EL (cell line): ENCODE measurements at places on chromosomes 7 and 10.

DNA sequence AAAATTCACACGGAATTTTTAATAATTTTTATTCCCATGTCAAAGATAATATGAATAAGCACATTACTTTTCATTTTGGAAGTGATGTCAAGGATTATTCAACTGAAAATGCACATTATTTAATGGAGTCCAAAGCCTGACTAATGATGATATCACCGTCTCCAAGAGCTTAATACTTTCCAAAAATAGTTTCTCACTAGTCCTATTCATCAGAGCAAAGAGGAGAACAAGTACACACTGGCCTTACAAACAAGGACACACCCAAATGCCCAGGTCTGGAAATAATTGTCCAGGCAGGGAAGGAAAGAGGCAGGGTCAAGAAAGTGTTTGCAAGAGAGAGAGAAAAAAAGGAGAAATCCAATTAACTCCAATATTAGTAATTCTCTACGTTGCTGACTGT, 216.8 kb upstream of the CCDC6 start:
- DNase-seq, result peak; percentile 48

- DNase-seq, result no peak
Observed at GRCh38 chr7:134710511-134710853, 63.8 kb downstream of the BPGM start.

DNA sequence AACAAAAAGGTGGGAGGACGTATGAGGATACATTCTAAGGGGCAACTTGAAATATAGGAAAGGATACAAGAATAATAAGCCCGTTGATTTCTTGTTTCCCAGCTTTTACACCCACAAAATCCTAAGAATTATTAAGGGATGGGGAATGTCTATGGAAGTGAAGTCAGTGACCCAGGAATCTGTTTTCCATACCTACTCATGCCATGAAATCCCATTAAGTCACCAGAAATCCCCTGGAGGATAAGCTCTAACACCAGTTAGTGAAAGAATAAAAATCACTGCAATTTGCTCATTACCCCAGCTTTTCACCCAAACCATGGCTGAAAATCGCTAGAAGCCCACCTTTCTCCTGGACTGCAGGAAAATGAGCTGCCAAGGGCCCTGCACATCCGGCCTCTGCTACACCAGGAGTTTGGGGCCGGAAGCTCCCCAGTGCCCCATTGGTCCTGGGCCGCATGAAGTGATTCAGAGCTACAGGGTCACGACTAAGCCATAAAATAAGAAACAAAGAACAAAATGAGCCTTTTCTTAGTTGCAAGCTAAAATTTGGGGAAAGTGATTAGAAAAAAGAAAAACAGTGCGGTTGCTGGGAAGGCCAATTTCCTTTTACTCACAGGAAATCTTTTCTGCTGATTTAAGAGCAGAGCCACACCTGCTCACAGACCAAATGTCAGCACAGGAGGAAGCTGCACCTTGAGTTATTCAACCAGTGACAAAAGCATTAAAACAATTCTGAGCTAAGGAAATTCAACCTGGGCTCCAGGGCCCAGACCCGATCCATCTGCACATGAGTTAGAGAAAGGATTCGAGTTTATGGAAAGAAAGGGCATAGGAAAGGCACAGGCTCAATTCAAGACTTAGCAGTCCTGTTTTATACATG, 40.3 kb downstream of the HIPK2 start:
- DNase-seq, result peak; percentile 51

DNA sequence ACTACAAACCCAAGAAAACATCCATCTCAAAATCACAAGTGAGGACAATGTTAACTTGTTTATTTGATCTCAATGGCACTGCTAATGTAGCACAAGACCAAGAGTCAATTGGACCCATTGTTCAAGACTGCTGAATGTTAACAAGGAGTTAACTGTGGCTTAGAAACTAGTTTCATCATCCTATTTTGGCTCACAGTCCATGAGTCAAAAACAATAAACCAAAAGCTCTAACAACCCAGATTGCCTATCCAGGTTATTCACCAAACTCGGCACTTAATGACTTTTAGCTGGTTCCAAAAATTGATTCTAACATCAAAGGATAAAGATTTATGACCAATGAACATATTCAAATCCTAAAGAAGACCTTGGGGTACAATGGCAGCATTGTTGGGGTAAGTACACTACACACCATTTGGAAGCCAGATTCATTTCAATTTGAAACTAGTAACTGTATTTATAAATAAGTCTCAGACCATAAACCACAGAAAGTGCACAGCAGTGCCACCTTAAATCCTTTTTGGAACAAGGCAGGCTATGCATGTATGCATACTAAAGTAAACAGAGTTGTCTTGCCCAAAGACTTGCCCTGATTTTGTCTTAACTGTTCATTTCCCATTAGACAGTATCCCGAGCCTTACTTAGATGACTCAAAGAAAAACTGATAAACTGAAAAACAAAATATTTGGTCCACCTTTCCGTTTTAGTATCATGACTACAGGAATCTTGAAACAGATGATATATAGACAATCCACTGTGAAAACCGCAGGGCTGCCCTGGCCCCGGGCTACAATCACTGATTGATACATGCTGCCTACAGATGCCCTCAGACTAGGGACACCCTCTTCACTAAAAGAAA, 84.5 kb downstream of the SRPK2 start:
- peak; percentile 38 for DNase-seq

- DNase-seq, result peak; percentile 60
Observed at GRCh38 chr10:30359373-30360206, 10.5 kb upstream of the MTPAP start.

GRCh38 chr7:8179486-8179885, 82.5 kb downstream of the ICA1 start:
- DNase-seq, result no peak

DNA sequence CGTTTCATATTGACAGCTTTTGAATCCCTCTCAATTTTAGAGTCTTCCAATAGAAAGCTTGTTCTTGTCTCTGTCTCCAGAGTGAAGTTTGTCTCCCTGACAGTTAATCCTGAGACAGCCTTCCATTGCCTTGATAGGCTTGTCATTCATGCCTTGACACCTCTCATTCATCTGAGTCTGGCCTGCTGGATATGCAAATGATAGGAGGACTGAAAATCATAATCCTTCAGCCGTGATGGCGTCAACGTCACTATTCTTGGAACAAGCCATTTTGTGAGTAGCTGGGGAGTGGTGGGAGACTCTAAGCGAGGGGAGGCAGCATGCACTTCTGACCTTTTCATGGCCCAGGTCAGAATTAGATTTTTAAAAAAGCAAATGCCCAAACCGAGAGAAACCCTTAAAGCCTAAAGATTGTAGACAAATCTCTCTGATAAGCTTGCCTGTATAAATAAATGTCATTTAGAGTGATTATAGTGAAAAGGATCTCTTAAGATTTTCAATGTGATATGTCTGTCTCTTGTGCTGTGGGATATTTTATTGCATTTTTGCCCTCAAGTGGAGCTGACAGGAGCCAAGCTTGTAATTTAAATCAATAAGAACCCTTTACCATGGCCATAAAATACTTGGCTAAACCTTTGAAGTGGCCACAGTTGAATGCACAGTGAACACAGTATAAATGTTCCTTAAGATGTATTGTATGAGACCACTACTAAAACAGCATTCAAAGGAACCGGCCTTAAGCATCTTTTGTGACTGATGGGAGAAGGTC, 148.8 kb downstream of the SNX10 start:
- no peak for DNase-seq

- no peak for DNase-seq
Observed at GRCh38 chr10:77319557-77319956, 318.1 kb downstream of the KCNMA1 start.

GRCh38 chr10:44567471-44567870, 182.6 kb upstream of the CXCL12 start:
- peak; percentile 26 for DNase-seq

DNA sequence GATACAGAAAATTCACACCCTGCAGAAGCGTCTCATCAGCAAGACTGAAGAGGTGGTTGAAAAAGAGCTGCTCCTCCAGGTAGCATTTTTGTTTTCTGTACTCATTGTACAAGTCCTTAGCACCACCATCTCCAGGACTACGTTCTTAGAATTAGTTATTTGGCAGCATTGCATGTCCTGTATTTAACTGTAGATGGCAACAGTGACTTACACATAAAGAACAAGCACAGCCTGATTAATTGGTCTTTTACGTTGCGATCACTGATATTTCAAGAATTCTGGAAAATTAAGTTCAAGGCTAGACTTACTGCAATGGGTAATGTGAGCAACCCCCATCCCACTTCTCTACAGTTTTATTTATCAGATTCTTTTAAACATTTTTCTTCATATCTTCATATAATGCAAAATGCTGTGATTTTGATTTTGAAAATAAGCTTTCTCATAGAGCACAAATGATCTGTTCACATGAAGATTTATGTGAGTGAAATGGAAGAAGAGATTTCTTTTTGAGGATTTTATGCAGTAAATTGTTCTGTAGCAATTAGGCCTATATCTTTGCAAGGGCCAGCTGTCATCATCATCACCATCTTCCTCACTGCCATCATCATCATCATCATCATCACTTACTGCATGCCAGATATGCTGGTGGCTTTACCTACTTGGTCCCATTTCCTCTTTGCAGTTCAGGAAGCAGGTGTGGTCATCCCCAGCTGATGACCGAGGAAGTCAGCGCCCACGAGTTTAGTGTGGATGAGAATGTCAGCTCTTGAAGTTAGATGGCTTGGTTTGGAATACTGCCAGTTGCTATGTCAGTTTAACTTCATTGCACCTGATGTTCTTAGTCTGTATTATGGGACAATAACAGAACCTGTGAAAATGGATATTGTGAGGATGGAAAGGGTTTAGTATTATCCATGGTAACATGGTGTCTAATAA, 53.4 kb downstream of the CFAP58 start:
- DNase-seq, result peak; percentile 59

- peak; percentile 35 for DNase-seq
Observed at GRCh38 chr7:19249281-19249680, 104.1 kb upstream of the FERD3L start.

- peak; percentile 77 for DNase-seq
Observed at GRCh38 chr7:80087051-80087770, 47.4 kb upstream of the GNAI1 start.

DNA sequence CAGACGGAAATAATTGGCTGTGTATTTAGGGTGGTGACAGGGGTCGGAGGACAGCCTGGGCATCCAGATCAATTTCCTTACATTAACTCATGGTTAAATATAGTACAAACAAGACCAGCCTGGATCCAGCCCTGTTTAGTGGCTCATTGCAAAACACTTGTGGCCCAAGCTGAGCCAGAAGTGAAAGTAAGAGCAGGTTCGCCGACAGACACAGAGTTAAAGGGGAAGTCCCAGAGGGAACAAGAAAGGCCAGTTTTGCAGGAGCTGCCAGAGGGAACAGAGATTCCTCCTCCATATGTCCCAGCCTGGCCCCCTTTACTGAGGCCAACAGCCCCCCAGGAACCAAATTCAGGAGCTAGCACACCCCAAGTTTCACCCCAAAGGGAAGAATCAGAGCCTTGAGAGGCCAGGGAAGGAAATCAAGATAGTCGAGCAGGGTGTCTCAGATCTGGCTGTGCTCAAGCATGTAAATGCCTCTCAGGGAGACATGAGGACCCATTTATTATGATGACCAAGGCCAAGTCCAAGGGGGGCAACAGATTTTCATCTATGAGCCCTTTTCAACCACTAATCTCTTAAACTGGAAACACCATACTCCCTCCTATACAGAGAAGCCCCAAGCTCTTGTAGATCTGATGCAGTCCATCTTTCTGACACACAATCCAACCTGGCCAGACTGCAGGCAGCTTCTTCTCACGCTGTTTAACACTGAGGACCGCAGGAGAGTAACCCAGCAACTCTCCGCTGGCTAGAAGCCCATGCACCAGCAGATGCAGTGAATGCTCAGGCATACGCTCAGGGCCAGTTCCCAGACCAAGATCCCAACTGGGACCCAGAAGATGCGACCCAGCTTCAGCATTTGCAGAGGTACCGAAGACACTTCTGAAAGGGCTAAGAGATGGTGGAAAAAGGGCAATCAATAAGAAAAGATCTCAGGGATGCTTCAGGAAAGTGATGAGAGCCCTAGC, 15.9 kb upstream of the ADCK2 start:
- peak; percentile 59 for DNase-seq

DNA sequence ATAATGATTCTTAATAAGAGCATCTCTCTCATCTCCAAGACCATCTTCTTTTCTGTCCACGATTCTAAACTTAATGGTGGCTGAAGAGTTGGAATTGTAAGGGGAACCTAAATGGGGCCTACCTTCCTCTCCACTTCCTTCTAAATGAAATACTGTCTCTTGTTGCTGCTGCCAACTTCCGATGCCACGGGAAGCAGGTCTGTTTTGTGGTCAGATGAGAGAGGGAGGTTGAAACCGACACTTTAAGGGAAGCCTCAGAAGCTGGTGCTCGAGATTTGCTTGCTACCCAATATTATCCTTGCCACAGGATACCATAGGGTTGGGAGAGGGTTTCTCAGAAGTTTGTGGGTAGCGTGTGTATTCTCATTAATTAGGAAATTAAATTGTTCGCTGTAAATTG, 464.1 kb downstream of the SUGCT start:
- DNase-seq, result no peak

DNA sequence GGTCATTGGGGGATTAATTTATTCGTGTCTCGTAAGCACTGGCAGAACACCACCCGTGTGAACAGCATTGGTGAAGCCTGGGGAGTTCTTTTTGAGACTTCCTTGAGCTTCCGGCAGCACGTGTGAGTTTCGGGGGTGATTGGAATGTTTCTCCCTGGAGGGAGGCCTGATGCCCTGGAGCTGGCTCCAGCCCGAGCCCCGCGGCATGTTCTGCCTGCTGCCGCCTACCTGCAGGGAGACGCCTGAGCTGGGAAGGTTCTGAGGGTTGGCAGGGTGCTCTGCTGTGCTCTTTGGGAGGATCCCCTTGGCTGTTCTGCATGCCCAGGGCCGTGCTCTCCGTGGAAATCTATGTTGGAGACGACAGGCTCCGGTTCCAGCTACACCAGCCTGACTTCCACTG, 159.3 kb downstream of the MGMT start:
- no peak for DNase-seq

DNA sequence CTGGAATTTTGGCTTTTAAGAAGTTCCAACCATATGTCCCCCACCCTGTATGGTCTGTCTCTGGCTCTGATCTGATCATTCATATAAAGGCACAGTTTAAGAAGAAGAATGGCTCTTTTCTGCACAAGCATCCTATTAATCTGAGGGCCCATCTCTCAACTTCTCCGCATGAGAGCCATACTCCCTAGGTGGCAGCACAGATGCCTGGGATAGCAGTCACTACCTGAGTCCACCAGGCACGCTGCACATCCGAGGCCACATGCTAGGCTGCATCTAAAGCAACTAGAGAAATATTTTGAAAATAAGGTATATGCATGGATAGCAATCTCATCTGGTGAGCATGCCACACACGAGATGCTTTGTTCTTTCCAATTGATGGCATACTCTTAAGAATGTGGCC, 565.5 kb downstream of the PARD3 start:
- no peak for DNase-seq

DNA sequence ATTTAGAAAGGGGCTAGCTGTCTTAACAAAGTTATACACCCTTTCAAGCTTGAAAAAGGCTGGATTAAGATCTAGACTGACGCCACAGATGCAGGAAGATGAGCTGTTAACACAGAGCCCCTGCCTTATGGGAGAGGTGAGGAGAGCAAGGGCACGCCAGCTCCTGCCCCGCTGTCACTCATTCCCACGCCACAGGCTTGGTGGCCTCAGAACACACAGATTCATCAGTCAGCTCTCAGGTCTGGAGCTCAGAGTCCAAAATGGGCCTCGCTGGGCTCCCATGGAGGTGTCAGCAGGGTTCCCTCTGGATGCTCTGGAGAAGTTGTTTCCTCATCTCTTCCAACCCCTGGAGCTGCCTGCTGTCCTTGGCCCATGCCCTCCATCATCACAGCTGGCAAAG, 554.2 kb downstream of the TCERG1L start:
- no peak for DNase-seq

- no peak for DNase-seq
Observed at GRCh38 chr10:52136921-52137320, 177.2 kb upstream of the DKK1 start.
